ENCODE measurements at places on chromosomes 4 and X.

- DNase-seq, result no peak
These were observed 79.2 kb downstream of the USP9X start for GRCh38 chrX:41164449-41164848.

GRCh38 chr4:151004222-151004621, 10.9 kb downstream of the LRBA start:
- DNase-seq, result no peak

GRCh38 chrX:118325453-118325852, 20.5 kb upstream of the WDR44 start:
- DNase-seq, result no peak

GRCh38 chrX:9688833-9689232, 76.8 kb downstream of the GPR143 start:
- DNase-seq, result no peak

GRCh38 chr4:56424697-56425514, 10.5 kb downstream of the PPAT start:
- DNase-seq, result no peak

- no peak for DNase-seq
These were observed 205.4 kb upstream of the ITM2A start for GRCh38 chrX:79572566-79572965.

DNA sequence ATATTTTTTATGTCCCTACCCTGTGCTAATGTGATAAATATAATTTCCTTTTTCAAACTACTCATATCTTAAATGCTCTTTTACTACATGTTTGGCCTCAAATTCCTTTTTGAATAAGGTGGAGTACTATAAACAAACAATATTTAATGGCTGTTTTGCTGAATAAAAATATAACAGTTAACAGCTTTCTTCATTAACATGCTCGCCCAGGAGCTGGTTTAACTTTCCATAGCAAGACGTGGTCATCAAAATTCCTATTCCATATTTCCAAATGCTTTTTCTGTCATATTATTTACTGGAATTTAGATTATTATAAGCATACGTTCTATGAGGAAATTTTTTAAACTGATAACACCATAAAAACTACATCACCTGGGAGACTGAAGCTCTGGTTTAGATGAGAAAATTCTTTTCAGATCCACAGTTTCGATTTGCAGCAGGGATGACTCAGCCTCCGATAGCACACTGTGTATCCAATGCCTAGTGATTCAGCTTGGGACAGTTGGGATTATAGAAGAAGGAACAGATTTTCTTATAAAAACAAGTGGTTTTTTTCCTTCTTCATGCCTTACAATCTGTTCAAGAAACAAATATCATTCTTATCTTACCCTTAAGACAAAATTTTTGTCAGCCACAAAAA, 129.1 kb downstream of the FBXO8 start:
- DNase-seq, result no peak
